ENCODE measurements at places on chromosomes 4 and X.

DNA sequence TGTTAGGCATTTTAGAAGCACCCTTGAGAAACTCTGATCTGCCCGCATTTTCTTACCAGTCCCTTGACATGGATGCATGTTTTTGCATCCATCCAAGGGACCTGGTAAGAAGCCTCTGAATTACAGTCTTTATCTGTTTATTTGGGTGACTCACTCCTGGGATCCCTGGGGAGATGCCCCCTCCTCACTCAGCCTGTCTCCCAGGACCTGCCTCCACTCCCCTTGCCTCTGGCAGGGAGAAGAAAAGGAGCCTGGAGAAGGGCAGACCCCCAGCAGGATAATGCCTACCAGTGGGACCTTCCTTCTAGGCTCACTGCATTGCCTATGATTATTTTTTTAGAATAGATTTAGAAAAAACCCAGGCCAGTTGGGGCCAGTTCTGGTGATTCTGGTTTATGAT, 329.4 kb downstream of the PTTG2 start:
- DNase-seq: no peak

GRCh38 chr4:36159208-36159607, 85.1 kb downstream of the ARAP2 start:
- DNase-seq: no peak

- DNase-seq: no peak
Observed at GRCh38 chr4:122622400-122622799, 1.5 kb upstream of the IL21 start.

DNA sequence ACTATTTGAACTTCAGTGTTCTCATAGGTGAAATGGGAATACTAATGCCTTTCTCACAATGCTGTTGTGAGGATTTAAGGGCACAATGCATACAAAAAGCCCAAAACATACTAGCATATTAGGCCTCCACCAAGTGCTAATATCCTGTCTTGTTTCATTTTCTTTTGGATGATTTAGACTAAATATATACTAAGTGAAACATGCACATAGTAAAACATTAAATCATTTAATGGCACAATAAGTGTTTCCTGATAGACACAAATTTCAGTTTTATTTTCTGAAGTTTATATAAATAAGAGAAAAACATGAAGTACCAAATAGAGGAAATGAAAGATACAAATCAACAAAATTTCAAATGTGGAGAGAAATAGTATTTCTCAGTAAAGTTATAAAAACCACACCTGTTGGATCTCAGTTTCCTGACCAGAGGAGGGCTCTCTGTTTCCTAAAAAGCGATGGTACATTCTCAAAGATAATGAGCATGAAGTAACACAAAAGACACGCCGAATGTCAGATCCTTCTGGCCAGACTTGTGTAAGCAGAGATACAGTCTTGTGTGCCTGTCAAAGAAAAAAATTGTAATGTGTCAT, 25.1 kb downstream of the DDX60 start:
- DNase-seq: no peak

GRCh38 chr4:153922148-153922547, 133.3 kb upstream of the SFRP2 start:
- DNase-seq: no peak

GRCh38 chrX:153885968-153886903, at the start of gene L1CAM:
TSS of gene L1CAM (minus strand) at chrX:153886173. CDS start at chrX:153875836, 10,337 bp downstream.
- DNase-seq: no peak
